ENCODE measurements at places on chromosomes 11 and 22.

GRCh38 chr11:34745195-34745594 is 124.3 kb downstream of the EHF start:
- DNase-seq = no peak

DNA sequence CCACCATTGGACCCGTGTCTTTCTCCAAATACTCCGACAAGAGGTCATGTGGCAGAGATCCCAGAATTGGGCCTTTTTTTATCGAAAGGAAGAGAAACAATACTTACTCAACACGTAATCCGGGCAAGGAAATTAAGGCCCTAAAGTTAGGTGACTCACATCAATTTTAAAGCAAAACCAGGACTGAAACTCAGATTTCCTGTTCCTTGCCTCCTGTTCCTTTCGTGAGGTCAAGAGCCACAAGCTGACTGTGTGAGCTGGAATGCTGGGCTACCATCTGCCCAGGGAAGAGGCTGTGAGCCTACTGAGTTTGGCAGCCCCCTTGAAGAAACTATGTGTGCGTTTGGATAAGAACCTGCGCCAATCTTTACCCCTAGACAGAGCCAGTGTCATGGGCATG is 27.1 kb upstream of the MRGPRX2 start:
- DNase-seq = no peak

DNA sequence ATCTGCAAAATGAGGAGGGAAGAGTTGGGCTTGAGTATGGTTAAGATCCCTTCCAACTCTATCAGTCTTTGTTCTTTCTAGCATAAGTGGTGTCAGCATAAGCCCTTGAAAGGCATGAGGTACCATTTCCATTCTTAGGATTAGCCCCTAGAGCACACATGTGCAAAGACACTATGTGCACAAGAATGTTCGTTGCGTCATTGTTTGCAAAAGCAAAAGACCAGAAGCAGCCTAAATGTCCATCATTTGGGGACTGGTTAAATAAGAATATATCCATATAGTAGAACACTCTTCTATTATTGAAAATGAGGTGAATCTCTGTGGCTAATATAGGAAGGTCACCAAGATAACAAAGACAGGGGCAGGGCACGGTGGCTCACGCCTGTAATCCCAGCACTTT is 10.0 kb upstream of the KCTD14 start:
- DNase-seq = no peak

- no peak for DNase-seq
Measured at GRCh38 chr22:38412435-38413084, 42.4 kb downstream of the KCNJ4 start.

- DNase-seq = no peak
Measured at GRCh38 chr11:132312161-132312560, 941.7 kb downstream of the NTM start.

- peak; percentile 25 for DNase-seq
Measured at GRCh38 chr11:72642884-72643522, 31.2 kb downstream of the PDE2A start.

DNA sequence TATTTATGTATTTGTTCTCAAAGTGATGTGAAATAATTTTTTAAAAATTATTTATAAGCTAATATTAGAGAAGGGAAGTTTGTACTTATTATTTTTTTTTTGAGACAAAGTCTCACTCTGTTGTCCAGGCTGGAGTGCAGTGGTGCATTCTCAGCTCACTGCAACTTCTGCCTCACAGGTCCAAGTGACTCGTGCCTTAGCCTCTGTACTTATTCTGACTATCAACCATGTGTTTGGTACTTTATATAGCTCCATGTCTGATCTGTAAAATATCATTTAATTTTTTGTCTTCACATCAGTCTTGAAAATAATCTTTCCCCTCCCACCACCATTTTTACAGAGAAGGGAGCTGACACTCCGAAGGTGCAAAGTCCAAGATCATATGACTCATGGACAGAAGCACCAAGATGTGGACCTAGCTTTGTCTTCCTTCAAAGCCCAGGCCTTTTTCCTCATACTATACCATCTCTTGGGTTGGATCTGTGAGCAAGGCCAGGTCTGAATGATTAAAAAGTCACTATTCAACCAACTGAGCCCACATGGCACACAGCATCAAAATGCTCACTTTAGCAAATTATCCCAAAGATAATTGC is 32.4 kb upstream of the EED start:
- DNase-seq = no peak

Measured in stimulated activated CD8-positive, alpha-beta memory T cell treated with anti-CD3 and anti-CD28 coated beads, Interleukin-7, amount 100 ng/mL, for 1 hour (primary cell).